Bladder microvascular endothelial cell (primary cell): ENCODE measurements at places on chromosomes 3 and 15. TPM values are rescaled to one million over a fixed set of nuclear protein-coding genes. Genes with fewer than 3 reads are reported as not detected.

The IP6K1 gene
- 34.6 and 66.0 TPM in 2 replicates for total RNA-seq

The ITIH1 gene
- total RNA-seq: 0.16 TPM in 1 of 2 replicates, not detected in the other

The CD96 gene
- total RNA-seq: not detected in 2 replicates

The FEM1B gene
- total RNA-seq: 27.7 and 57.2 TPM in 2 replicates

The CHRM5 gene
- total RNA-seq: 0.31 TPM in 1 of 2 replicates, not detected in the other

The GNAT1 gene
- not detected in 2 replicates for total RNA-seq

The FEZF2 gene
- not detected in 2 replicates for total RNA-seq

The BCHE gene
- total RNA-seq: 2.3 and 24.3 TPM in 2 replicates

The TUBGCP4 gene
- 7.0 and 12.5 TPM in 2 replicates for total RNA-seq
